Stimulated activated CD8-positive, alpha-beta memory T cell treated with anti-CD3 and anti-CD28 coated beads, Interleukin-15, amount 100 ng/mL, for 48 hours (primary cell): ENCODE measurements at places on chromosomes 1 and 21.

GRCh38 chr1:74637296-74637695 is 36.3 kb downstream of the ERICH3 start:
- DNase-seq = no peak

DNA sequence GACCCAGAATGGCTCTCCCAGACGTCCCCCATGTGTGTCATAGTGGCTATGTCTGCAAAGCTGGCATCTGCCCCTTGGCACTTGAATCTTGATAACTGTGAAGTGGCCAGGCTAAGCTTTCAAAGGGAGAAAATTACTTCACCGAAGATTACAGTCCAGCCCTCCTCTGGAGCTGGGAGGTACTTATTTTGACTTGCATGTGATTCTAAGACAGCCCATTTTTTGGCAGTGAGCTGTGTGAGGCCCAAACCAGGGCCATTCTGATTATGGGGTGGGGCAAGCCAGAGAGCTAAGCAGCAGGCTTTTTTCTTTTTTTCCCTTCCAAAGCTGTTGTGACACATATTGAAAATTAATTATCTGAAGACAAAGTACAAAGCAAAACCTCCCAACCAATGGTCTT is 42.1 kb upstream of the C8B start:
- DNase-seq = no peak

GRCh38 chr1:200707116-200707515 is 31.6 kb upstream of the CAMSAP2 start:
- no peak for DNase-seq

- no peak for DNase-seq
Measured at GRCh38 chr1:204320382-204320804, 39.3 kb downstream of the PLEKHA6 start.
